Posterior vena cava (tissue), 2 donors: ENCODE measurements at places on chromosomes 12 and 14.

- no peak for DNase-seq
Measured at GRCh38 chr14:104881369-104881979, 16.4 kb downstream of the CEP170B start.

DNA sequence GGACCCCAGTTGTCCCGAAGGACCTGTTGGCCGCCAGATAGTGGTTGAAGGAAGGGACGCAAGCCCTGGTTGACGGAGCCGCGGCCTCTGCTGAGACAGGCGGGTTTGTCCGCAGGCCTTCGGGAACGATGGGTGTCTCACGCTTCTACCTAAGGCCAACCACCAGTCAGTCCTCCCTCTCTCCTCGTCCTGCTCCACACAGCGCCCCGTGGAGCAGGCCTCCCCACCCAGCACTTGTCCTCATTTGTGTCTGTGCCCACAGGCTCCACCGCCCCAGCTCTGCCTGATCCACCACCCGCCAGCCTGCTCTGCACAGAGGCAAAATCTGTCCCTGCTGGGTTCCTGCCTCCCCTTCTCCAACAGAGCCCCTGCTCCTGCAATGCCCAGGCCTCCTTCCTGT, 41.0 kb downstream of the RIMBP2 start:
- DNase-seq, result peak; percentile 62

GRCh38 chr14:39091716-39092115, 11.3 kb downstream of the SEC23A start:
- no peak for DNase-seq

DNA sequence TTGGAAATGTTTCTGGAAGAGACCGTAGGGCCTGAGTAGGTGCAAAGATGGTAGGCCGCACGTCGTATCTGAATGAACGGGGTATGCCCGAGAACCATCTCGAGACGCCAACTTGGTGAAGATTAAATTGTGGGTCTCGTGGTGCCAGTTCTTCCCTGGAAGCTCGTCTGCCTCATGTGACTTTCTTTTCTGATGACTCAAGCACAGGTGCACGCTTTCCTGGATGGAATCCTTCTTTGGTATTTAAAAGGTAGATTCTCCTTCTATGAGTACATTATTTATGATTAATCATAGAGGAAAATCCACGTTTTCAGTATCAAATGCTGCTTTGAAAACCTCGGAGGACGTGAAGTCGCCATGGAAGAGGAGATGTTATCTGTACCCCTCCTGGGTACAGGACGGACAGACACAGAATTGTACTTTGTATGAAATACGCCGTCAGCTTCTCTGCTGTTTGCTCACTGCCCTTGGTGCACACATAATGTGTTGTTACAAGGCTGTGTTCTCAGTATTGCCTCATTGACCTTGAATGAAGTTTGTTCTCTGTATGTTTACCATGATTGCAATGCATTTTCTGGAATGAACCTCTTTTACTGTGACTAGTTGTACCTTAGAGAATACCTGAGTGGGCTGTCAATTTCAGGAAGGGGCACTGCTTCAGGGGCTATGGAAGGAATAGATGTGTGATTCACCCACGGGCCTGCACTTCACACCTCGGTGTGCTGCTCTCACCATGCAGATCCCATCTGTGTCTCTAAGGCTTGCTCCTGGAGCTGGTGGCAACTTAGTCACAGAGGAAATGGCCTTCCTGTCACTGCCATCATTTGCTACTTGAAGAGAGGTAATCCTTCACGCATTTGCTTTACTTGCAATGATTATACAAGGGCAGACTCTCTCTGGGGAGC, 137.3 kb upstream of the RTL1 start:
- DNase-seq, result peak; percentile 31

GRCh38 chr14:39419272-39419671, 13.0 kb downstream of the FBXO33 start:
- no peak for DNase-seq

DNA sequence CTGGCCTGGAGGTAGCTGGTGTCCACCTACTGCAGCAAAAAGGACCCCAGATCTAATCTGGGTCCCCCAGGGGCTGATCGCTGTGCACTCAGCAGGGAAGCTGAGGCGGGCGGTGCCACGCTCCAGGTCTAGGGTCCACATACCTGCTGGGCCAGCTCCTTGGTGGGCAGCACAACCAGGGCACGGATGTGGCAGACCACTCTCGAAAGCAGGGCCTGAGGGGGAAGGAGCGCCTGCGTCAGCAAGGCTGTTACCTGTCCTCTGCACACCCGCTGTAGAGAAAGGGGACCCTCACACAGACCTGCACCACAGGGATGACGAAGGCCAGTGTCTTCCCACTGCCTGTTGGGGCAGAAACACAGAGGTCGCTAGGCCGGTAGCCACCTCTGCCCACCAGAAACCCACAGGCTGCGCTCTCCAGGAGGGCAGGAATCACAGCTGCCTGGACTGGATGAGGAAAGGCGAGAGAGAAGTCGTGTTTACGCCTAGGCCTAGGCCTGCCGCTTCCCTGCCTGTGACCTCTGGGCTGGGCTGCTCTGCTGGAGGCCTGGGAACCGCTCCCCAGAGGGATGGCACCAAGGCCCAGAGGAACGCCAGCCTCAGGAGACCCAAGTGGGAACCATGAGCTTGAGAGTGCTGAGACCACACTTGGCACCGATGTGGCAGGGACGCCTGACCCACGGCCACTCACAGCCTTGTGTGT, 2.0 kb downstream of the DDX51 start:
- peak; percentile 69 for DNase-seq

GRCh38 chr14:32049361-32050088, 27.6 kb upstream of the ARHGAP5 start:
- DNase-seq, result no peak

DNA sequence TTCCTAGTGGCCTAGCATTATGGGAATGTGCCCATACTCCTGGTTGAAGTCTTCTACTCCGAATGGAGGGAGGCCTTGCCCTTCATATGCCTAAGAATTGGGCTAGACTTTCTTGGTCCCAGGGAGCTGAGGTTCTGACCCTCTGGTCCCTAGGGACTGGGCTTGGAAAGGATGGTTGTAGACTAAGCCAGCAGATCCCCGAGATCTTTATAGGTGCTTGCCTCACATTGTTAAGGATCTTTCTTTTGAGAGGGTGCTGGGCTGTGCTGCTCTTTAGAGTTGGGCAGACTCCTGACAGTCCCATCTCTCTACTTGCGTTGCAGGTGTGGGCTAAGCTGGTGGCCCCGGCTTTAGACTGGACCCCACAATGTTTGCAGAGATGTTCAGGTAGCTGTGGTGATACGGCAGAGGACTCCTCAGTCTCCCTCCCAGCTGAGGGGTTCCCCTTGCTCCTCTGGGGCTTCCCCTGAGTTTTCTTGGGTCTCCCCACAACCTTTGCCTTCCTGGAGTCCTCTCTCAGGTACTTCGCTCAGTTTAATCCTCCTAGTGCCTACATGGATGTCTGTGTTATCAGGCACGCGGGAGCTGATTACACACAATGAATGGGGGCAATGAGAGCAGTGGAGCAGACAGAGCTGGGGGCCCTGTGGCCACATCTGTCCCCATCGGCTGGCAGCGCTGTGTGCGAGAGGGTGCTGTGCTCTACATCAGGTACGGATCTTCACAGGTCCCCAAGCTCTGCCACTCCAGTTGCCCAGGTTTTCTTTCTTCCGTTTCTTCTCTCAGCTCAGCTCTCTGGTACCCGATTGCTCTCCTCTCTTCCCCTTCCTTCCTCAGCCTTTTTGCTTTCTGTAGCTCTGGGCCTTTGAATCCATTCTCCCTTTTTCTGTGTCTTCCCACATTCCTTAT, 1.3 kb downstream of the MBD6 start:
- DNase-seq, result no peak

DNA sequence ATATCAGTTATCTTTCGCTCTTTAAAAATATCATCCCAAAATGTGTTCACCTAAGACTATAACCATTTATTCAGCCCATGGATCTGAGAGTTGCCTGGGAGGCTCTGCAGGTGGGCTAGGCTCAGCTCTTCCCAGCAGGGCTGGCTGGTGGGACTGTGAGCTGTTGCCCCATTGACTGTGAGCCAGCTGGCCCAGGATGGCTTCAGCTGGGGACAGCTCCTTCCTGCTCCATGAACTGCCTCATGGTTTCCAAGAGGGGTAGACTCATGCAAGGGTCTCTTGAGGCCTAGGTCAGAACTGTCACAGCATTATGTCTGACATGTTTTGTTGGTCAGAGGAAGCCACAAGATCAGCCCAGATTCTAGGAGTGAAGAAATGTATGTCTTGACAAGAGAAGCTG, 114.1 kb upstream of the E2F7 start:
- DNase-seq, result no peak

- no peak for DNase-seq
Measured at GRCh38 chr14:101088714-101089113, 185.2 kb upstream of the RTL1 start.

DNA sequence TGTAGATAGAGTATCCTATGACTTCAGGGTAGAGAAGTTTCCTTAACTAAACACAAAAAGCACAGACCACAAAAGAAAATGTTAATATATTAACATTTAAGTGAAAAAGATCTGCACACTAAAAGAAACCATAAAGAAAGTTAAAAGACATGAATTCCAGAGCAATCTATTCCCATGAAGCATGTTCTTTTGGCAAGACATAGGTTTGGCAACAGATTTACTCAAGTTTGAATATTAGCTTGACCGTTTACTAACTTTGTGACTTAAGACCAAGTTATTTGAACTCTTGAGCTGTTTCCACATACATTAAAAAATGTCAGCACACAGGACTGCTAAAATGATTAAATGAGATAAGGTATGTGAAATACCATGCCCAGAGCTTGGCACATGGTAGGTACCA, 35.7 kb upstream of the GZMB start:
- no peak for DNase-seq

DNA sequence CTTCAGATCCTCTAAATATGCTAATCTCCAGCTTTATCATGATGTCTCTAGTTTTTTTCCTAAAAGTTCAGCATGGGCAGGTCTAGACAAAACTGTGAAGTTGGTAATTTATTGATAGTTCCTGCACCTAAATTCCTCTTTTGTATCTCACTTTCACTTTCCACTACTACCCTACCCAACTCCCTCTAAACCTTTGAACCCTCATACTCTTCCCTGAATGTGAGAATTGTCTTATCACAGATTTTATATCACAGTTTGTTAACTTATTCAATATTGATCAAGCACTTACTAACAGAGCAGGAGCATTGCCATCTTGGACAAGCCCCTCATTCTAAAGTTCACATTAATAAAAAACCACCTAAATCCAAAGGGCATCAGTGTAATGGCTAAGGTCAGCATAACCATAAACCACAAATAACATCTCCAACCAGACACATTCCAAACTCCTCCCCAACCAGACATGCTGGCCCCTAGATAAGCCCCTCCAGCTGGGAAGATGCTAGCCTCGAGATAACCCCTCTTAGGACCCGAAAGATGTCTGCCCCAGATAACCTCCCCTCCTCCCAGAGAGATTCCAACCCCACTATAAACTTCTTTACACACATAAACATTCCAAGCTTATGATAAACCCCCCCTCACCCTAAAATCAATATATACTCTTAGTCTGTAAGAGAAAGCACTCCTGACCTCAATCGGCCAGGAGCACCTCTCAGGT, 78.7 kb downstream of the FSCB start:
- DNase-seq, result no peak

GRCh38 chr14:26738571-26738970, 140.7 kb upstream of the NOVA1 start:
- DNase-seq, result no peak

GRCh38 chr12:53749986-53750811, 1.6 kb downstream of the CISTR start:
- DNase-seq, result no peak

DNA sequence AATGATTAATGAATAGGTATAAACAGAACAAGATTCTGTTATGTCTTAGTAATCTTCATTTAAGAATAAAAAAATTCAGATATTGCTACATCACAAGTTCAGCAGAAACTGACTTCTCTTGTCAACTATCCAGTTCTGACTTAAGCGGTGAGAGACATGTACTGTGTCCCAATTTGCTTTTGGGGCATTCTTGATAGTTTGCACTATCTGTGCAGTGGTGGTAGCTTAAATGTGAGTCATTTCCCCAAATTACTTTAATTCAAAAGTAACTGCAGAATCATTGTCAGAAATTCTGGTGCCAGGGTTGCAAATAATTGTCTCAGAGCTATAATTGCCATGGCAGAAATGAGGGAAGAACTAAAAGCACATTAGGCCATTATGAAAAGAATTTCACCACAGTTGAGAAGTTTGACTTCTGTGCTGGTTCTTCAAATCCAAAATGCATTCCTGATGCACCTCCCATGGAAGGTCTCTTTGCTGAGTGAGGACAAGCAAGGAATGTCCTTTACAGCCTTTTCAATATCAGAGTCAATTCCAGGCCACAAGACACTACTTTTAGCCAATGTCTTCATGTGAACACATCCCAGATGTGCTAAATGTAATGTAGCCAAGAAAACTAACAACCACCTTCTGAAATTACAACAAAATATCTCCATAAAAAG, 304.7 kb downstream of the SSPN start:
- DNase-seq, result no peak

DNA sequence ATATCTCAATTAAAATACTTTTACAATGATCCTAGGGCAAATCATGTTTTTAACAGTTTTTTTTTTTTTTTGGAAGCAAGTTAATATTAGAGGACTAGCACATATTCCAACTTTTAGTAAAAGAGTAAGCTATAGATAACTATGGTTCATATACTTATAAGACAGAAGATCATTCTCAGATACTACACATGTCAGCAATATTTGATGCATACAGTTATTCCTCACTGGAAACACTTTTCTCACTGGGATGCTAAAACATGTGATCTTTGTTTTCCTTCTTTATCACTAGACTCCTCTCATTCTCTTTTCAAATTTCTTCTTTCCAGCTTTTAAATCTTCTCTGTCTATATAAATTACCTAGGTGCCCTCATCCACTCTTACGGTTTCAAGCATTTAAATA, 1020.4 kb upstream of the FBXO33 start:
- no peak for DNase-seq

- no peak for DNase-seq
Measured at GRCh38 chr12:55385891-55386290, 14.4 kb upstream of the OR6C65 start.

- DNase-seq, result no peak
Measured at GRCh38 chr12:42306297-42306696, 19.6 kb downstream of the ZCRB1 start.

- DNase-seq, result no peak
Measured at GRCh38 chr12:47391566-47391965, 311.8 kb upstream of the AMIGO2 start.

DNA sequence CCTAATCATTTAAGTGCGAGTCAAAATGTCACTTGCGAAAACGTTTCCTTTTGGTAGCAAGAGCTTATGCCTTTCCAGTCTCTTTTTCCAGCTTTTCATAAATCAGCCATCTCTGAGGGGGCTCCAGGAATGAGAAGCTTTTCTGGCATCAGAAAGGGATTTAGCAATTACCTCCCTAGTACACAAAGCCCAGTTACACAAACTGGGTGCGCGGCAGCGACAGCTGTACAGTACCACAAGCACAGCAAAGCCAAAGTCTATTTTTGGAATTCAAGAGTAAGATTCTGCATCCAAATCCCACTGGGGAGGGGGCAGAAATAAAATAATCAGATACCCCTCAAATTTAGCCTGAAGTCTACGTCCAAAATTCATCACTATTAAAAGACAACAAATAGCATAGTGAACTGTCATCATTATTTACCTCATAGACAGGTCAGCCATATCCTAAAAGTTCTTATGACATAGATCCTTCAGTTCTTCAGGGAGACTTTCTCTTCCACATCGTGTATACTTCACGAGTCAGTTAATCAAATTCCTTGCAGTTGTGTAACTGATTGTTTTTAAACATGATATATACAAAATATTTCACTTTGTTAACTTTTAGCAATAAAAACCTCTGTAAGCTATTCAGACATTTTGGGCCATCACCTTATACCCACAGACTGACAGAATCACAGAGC, 150.8 kb downstream of the TTC7B start:
- DNase-seq, result no peak

GRCh38 chr14:71554959-71555612, 377.1 kb upstream of the RGS6 start:
- DNase-seq, result no peak
